ENCODE measurements at places on chromosomes 16 and 17. TPM values are rescaled to one million over a fixed set of nuclear protein-coding genes. Genes with fewer than 3 reads are reported as not detected.

DNA sequence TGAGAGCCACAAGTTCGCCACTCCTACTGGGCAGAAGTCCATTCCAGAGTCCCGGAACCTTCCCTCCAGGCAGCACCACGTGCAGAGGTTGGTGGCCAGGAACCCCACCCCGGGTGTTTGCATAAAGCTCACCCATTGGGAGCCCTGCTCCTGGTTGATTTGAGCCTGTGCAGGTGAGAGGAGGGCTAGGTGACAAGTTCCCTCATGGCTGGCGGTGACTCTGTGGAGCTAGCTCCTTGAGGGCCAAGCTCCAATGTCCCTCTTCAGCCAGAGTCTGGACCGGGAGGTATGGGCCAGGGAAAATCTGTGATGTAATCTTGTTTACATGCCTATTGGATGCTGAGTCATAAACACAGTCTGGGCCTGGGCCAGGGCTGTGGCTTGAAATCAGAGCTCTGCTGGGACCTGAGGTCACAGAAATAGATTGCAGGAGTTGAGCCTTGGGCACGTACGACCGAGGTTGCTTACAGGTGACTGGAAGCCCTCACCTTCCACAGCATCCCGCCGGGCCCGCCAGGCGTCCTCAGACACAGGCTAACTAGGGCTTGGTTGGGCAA, 118.9 kb downstream of the AATF start:
- DNase-seq, result peak; percentile 93

- DNase-seq, result peak; percentile 85
These were observed 27.6 kb upstream of the PITPNA start for GRCh38 chr17:1590029-1590746.

DNA sequence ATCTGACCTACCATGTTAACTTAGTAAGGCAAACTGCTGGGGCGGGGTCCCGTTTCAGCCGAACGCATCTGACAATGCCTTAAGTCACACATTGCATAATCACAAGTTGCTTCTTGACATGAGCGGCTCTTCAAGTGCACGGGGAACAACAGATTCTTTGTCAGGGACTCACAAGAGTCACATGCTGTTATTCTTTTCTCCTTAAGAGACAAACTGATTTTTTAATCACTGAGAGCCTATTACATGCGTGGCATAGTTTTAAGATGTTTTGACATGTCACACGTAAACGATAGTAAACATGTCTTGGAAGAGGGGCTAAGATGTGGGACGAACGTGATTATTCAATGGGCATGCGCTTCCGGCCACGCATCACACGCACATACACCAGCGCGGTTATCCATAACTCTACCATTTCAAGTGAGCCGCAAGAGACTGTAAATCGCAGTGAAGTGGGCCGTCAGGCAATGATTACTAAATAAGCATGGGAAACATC, 63.4 kb downstream of the ADCY9 start:
- peak; percentile 45 for DNase-seq

CYB561 gene
- total RNA-seq, result 29.0 TPM

DNA sequence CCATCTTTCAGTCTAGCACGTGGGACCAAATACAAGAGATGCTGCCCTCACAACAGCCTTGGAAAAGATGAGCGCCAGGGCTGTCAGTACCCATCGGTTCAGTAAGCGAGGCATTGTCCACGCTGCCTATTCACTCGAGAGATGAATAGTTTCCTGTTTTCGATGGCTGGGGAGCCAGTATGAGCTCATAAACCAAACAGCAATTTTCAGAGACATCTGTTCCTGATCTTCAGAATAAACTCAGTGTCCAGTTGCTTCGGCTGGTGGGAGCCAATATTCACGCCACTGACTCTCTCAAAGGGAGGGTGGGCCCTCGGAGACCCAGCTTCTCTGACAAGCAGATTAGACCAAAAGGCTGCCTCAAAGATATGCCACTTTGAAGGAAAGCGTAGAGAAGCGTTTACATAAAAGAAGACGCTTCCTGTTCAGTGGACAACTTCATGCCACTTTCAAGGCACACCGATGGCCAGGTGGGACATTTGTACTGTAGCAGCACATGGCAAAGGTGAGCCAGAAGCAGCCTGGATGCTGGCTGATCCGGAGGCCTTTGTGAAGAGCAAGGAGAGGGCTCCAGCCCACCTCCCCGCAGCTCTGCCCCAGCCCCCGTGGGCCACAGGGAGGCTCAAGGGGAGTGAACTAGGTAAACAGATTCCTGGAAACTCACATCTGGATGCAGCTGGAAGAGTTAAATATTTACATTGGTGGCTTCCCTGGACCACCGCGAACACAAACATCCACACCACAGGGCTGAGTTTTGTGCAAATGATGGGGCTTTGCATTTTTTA, 6.0 kb downstream of the TIMM22 start:
- DNase-seq, result no peak

GJC1 gene
- 43.2 TPM for total RNA-seq

GRCh38 chr17:81002013-81002384, 10.4 kb downstream of the CHMP6 start:
- no peak for DNase-seq

GRCh38 chr16:54200161-54200534, 86.4 kb downstream of the IRX3 start:
- no peak for DNase-seq

- DNase-seq, result peak; percentile 79
These were observed 113.2 kb downstream of the PHKB start for GRCh38 chr16:47574091-47575054.

HEATR3 gene
- total RNA-seq, result 21.5 TPM

DNA sequence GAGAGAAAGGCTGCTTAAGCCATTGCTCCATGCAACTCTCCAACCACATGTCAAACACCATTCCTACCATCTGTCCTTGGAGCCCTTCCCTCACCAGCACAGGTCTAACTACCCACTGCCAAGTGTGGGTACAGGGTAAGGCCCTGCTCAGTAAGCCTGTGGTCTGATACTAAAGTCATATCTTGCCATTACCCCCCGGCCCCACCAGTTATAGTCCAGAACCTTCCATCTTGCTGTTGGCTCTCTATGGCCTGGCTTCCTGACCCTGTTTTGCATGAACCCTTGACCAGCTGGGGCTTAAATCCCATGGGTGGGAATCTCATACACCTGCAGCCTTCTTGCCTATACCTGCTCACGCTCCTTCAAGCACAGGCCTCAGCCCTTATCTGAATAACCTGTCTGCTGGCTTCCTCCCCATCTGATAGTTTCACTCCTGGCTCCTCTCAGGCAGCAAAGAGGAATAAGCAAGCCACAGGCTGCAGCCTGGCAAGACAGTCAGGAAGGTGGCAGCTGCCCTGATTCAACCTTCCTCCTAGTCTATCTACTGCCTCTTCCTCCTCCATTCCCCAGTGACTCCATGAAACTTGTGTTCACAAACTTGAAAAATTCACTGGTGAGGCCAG, 64.1 kb downstream of the ZFHX3 start:
- DNase-seq, result no peak

- no peak for DNase-seq
These were observed 34.5 kb downstream of the SIAH1 start for GRCh38 chr16:48350736-48351135.

DNA sequence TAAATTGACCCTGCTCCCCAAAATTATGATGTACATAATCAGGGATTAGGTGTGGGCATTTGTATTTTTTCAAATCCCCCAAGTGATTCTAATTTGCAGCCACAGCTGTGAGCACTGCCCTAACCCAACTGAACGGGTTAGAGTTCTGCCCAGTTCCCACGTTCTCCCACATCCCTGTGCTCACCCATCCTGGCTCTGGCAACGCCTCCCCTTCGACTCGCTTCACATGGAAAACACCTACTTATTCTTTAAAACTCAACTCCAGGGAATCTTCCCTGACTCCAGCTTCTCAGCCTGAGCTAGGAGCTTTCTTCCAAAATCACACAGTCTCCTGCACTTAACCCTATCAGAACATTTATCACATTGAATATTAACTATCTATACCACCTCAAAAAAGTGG, 17.6 kb upstream of the C16orf82 start:
- DNase-seq, result no peak

DNA sequence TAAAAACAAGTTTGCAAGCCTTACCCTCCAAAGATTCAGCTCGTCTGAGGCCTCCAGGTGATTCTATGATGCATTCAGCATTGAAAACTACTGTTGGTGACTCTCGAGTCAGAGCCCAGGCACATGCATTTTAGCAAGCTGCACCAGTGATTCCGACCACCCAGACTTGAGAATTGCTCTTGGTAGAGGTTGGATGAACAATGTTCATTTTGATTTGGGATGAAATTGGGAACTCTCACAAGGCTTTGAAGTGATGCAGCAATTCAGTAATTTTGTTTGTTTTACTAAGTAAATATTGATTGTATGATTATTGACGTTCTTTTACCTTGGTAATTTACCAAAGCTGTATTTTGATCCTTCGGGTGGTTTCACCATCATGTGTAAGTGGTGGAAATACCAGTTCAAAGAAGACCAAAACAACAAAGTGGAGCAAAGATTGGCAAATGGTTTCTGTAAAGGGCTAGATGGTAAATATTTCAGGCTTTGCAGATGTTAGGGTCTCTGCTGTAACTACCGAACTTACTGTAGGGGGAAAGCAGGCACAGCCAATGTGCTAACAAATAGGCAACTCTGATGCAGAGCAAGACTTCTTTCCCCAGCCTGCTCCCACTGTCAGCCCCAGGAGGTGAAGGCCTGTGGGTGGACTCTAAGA, 11.8 kb downstream of the ALDH3A2 start:
- DNase-seq, result no peak

DNA sequence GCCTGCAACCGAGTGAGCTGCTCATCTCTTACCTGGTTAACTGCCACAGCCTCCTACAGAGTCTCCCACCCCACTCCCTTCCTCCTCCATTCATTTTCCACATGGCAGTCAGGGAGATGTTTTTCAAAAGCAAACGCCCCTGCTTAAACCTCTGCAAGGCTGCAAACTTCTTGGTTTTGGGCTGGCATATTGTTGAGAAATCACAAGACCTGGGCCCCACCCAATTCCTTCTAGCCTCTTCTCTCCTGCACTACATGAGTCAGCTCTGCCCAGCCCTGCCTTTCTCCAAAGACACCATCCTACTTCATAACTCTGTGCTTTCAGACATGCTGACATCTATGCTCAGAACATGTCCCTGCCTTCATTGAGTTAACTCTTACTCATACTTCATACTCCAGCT, 136.1 kb downstream of the SPACA3 start:
- DNase-seq, result peak; percentile 66

- no peak for DNase-seq
These were observed 26.7 kb downstream of the NECAB2 start for GRCh38 chr16:83994703-83995102.

DNA sequence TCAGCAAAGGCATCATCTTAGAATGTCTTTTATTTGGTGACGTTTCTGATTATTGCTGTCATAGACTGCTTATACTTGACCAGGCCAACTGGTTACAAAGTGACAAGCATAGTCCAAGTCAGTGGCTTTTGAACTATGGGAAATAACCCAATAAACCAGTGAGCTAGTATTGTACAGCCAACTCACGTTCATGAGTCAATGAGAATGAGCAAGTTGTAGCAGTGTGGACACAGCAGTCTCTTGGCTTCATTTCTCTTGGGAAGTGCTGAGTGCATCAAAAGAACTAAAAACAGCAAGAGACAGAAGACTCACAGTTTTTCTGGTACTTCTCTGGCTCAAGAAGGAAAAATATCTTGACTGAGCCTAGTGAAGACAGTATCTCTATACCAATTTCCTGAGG, 36.9 kb upstream of the CRISPLD2 start:
- no peak for DNase-seq

DNA sequence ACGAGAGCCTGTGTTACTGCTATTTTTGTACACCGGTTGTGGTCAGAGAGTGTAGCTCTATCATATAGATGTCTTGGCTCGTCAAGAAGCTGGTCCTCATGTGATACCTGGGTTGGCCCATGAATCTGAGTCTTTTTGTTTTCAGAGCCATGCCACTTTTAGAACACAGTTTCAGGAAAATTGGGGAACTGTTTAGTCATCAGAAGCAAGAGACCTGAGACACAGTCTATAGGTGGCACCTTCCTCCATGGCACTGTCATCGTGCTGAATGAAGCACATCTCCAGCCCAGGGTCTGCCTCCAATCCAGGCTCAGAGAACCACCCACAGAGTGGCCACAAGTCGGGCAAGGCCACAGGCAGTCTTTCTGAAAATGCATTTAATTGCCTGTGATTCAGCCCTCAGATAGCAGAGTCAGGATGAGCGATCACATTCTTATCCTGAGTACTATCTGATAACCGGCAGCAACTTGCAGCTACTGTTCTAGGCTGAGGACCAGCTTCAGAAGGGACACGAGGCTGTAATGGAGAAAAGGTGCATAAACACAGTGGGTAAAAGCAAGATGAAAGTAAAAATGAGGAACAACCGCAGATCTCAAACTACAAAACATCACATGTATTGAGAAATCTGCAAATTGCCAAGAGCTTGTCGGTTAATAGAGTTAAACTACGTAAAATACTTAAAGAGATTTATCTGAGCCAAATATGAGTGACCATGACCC, 14.2 kb upstream of the HAPSTR1 start:
- peak; percentile 80 for DNase-seq

POLG2 gene
- total RNA-seq, result 11.4 TPM

- DNase-seq, result no peak
These were observed 6.1 kb upstream of the CALB2 start for GRCh38 chr16:71352466-71352865.

DNAI2 gene
- not detected for total RNA-seq

ABAT gene
- 5.9 TPM for total RNA-seq

- no peak for DNase-seq
These were observed 942 bp downstream of the LDAF1 start for GRCh38 chr16:21159281-21159951.
